Fibroblast of the conjunctiva (primary cell): ENCODE measurements at places on chromosomes 6 and 20.

DNA sequence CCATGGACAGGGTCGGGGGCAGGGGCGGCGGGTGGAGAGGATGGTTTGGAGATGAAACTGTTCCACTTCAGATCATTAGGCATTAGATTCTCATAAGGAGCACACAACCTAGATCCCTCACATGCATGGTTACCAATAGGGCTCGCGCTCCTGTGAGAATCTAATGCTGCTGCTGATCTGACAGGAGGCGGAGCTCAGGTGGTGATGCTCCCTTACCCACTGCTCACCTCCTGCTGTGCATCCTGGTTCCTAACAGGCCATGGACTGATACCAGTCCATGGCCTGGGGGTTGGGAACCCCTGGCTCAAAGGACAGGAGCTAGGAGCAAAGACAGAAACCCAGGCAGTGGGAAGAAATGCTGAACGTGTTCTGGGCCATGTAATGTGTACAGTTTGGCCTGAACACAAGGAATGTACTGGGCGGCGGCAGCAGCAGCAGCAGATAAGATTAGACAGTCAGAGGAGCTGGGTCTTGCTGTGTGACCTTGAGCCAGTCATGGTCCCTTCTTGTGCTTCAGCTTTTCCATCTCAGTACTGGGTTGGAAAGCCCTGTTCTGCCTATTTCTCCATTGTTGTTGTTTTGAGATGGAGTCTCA, 4.7 kb upstream of the SPAG4 start:
- DNase-seq = no peak

GRCh38 chr20:3046677-3047462, 1.0 kb downstream of the MRPS26 start:
- no peak for DNase-seq

GRCh38 chr6:155880900-155881299, 425.3 kb upstream of the NOX3 start:
- DNase-seq = no peak

- no peak for DNase-seq
These were observed 19.0 kb downstream of the CEP85L start for GRCh38 chr6:118632359-118632758.

GRCh38 chr20:58511861-58512260, 3.3 kb downstream of the APCDD1L start:
- no peak for DNase-seq

DNA sequence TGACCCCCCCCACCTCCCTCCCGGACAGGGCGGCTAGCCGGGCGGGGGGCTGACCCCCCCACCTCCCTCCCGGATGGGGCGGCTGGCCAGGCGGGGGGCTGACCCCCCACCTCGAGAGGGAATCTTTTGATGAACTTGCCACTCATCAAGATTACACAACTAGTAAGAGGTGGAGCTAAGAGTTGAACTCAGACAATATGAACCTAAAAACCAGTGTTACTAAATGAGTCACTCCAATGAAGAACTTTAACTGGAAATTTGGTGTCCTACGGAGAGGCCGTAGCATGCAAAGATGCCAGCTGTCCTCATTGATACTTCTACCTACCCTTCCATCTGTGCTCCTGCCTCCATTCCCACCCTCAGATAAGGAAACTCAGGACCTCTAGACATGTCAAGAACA, 42.8 kb downstream of the PFDN4 start:
- no peak for DNase-seq

DNA sequence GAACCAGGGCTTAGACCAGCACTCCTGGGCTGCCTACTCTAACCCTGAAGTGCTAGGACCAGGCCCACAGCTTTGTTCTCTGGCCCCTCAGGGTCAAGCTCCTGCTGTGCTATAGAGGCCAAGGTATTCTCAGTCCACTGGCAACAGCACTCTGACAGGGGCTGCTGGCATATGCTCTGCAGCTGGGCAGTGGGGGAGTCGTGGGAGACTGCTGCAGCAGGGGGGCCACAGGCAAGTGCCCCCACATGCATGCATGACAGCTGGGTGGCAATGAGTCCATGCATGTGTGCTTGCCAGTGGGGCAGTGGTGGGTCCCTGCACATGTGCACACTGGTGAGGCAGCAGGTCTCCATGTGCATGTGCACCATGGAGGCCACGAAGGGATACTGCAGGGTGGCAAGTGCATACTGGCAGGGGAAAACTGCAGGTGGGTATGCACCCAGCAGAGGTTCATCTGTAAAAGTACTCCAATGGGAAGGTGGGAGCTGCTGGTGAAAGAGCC, 364.9 kb upstream of the IRAK1BP1 start:
- no peak for DNase-seq

GRCh38 chr20:16418616-16419015, 154.6 kb downstream of the KIF16B start:
- DNase-seq = no peak

- DNase-seq = no peak
These were observed 134.0 kb downstream of the SAMD5 start for GRCh38 chr6:147642458-147642857.
